Adrenal gland (tissue), 19 donors: ENCODE measurements at places on chromosomes 2 and 18. TPM values are rescaled to one million over a fixed set of nuclear protein-coding genes. Genes with fewer than 3 reads are reported as not detected.

CDH19 gene
- 6.3 TPM for polyA plus RNA-seq

MALL gene
- polyA plus RNA-seq, result 5.8 TPM

SULT6B1 gene
- not detected for polyA plus RNA-seq

MCFD2 gene
- 29.6 TPM for polyA plus RNA-seq

CXCR2 gene
- polyA plus RNA-seq, result 0.10 TPM

ALK gene
- polyA plus RNA-seq, result 0.34 TPM

CFLAR gene
- 47.1 TPM for polyA plus RNA-seq

CXXC1 gene
- 295 TPM for polyA plus RNA-seq

SLC11A1 gene
- 89.9 TPM for polyA plus RNA-seq

PIK3C3 gene
- polyA plus RNA-seq, result 35.0 TPM

PID1 gene
- 17.5 TPM for polyA plus RNA-seq

CHRND gene
- polyA plus RNA-seq, result 0.07 TPM

ATP6V1C2 gene
- 1.8 TPM for polyA plus RNA-seq

SERPINB2 gene
- not detected for polyA plus RNA-seq

TTC39C gene
- 53.5 TPM for polyA plus RNA-seq

SLC1A4 gene
- polyA plus RNA-seq, result 196 TPM

KIF3C gene
- 2.8 TPM for polyA plus RNA-seq

TTL gene
- 13.7 TPM for polyA plus RNA-seq

RGPD3 gene
- polyA plus RNA-seq, result 0.13 TPM

DOK6 gene
- polyA plus RNA-seq, result 0.79 TPM

ANKRD39 gene
- polyA plus RNA-seq, result 39.5 TPM

RNF152 gene
- polyA plus RNA-seq, result 2.7 TPM
